Progenitor cell of endocrine pancreas (in vitro differentiated cells): ENCODE measurements at places on chromosomes 5 and 9. TPM values are rescaled to one million over a fixed set of nuclear protein-coding genes. Genes with fewer than 3 reads are reported as not detected.

The LCP2 gene
- total RNA-seq = not detected in 2 replicates

The ORM2 gene
- total RNA-seq = 3.2 and 5.4 TPM in 2 replicates

The SLCO6A1 gene
- 2.0 and 4.9 TPM in 2 replicates for total RNA-seq

The SPINK7 gene
- not detected in 2 replicates for total RNA-seq

The ZNF346 gene
- total RNA-seq = 36.0 and 42.2 TPM in 2 replicates

The SPINK5 gene
- 19.7 and 23.8 TPM in 2 replicates for total RNA-seq

The IL13 gene
- not detected in 2 replicates for total RNA-seq

The CCNH gene
- total RNA-seq = 38.1 and 44.6 TPM in 2 replicates

The CATSPER3 gene
- total RNA-seq = 1.3 and 1.4 TPM in 2 replicates

The PRLR gene
- 5.7 and 7.6 TPM in 2 replicates for total RNA-seq

The PTPN3 gene
- total RNA-seq = 3.7 and 4.8 TPM in 2 replicates

The NR5A1 gene
- 0.36 and 0.49 TPM in 2 replicates for total RNA-seq

The DRD1 gene
- not detected in 2 replicates for total RNA-seq

The ZNF169 gene
- 9.1 and 10.6 TPM in 2 replicates for total RNA-seq

The C9orf153 gene
- total RNA-seq = 0.69 TPM in 1 of 2 replicates, not detected in the other

The ROR2 gene
- 23.6 and 23.9 TPM in 2 replicates for total RNA-seq

The TRPM3 gene
- 1.6 and 2.6 TPM in 2 replicates for total RNA-seq

The PCDHB3 gene
- 9.1 and 9.4 TPM in 2 replicates for total RNA-seq

The SAXO1 gene
- total RNA-seq = 0.22 TPM in 1 of 2 replicates, not detected in the other

The PCDHAC1 gene
- 7.7 and 8.9 TPM in 2 replicates for total RNA-seq

The SLC25A2 gene
- total RNA-seq = 1.1 and 1.2 TPM in 2 replicates

The AJM1 gene
- 5.1 and 5.8 TPM in 2 replicates for total RNA-seq

The CDKN2B gene
- total RNA-seq = 1.2 and 3.9 TPM in 2 replicates

The PELO gene
- 11.0 and 11.8 TPM in 2 replicates for total RNA-seq

The TRIP13 gene
- 11.9 and 13.5 TPM in 2 replicates for total RNA-seq

The SPOCK1 gene
- total RNA-seq = 32.9 and 41.4 TPM in 2 replicates

The CCDC152 gene
- total RNA-seq = 0.17 and 0.20 TPM in 2 replicates

The C5orf52 gene
- total RNA-seq = not detected in 2 replicates

The PRDM9 gene
- not detected in 2 replicates for total RNA-seq

The UBE2R2 gene
- 72.0 and 72.8 TPM in 2 replicates for total RNA-seq

The BNC2 gene
- total RNA-seq = 1.0 and 1.6 TPM in 2 replicates

The QRFP gene
- not detected in 2 replicates for total RNA-seq

The RABEPK gene
- total RNA-seq = 13.1 and 15.0 TPM in 2 replicates

The PCDHA4 gene
- total RNA-seq = 27.8 and 28.6 TPM in 2 replicates

The FGD3 gene
- total RNA-seq = 9.6 and 12.0 TPM in 2 replicates

The INSL6 gene
- not detected in 2 replicates for total RNA-seq

The RFX3 gene
- 53.9 and 57.2 TPM in 2 replicates for total RNA-seq

The DMRT3 gene
- 0.34 and 0.53 TPM in 2 replicates for total RNA-seq

The GPRIN1 gene
- 5.9 TPM in 2 replicates for total RNA-seq

The HINT2 gene
- 37.7 and 41.5 TPM in 2 replicates for total RNA-seq

The PLPP1 gene
- 7.9 and 10.6 TPM in 2 replicates for total RNA-seq

The LCN12 gene
- 14.7 and 16.2 TPM in 2 replicates for total RNA-seq

The LRRC19 gene
- total RNA-seq = not detected in 2 replicates

The TRMT10B gene
- total RNA-seq = 12.1 and 13.6 TPM in 2 replicates

The FOXD4 gene
- 0.50 and 0.58 TPM in 2 replicates for total RNA-seq

The PCDHGC4 gene
- total RNA-seq = 3.0 and 3.8 TPM in 2 replicates

The ZNF483 gene
- total RNA-seq = 20.3 and 21.7 TPM in 2 replicates

The TICAM2 gene
- 0.36 and 1.1 TPM in 2 replicates for total RNA-seq

The SLC35A4 gene
- total RNA-seq = 67.3 and 69.2 TPM in 2 replicates

The PCDHA12 gene
- 12.9 and 13.7 TPM in 2 replicates for total RNA-seq

The SLC46A2 gene
- total RNA-seq = not detected in 2 replicates

The PCDHB9 gene
- 7.5 and 8.0 TPM in 2 replicates for total RNA-seq

The PCA3 gene
- 0.22 and 0.31 TPM in 2 replicates for total RNA-seq

The LCN15 gene
- total RNA-seq = not detected in 2 replicates

The CDKN2B-AS1 gene
- not detected in 2 replicates for total RNA-seq

The CD180 gene
- not detected in 2 replicates for total RNA-seq

The SPATA31A3 gene
- not detected in 2 replicates for total RNA-seq
